ENCODE measurements at places on chromosomes 4 and X. TPM values are rescaled to one million over a fixed set of nuclear protein-coding genes. Genes with fewer than 3 reads are reported as not detected.
A peak's percentile ranks its signal among the peaks of the same experiment; 100 is the strongest.

DNA sequence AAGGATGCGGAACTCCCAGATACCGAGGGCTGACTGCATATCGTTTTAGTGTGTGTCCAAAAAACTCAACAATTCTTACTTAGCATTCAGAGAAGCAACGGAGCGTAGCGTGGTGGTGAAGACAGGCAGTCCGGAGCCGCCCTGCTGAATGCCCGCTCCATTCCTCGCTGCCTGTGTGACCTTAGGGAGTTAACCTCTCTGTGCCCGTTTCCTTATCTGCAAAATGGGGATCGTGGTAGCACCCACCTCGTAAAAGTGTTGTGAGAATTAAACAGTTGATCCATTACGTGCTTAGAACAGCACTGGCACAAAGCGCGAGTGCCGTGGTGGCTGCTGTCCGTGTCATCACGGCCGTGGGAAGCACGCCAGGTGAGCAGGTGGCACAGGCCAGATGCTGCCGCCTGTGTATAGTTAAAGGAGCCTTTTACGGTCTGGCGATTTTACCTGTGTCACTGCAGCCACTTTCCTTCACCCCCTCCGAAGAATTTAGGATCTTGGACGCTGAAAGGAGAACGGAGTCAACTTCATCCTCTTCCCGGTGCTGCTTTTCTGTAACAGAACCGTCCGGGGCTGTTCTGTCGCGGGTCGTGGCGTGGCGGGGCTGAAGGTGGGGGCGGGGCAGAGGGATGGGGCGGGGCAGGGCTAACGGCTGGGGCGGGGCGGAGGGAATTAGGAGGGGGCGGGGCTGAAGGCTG is 885 bp downstream of the CCDC110 start:
- DNase-seq, result peak; percentile 22

DNA sequence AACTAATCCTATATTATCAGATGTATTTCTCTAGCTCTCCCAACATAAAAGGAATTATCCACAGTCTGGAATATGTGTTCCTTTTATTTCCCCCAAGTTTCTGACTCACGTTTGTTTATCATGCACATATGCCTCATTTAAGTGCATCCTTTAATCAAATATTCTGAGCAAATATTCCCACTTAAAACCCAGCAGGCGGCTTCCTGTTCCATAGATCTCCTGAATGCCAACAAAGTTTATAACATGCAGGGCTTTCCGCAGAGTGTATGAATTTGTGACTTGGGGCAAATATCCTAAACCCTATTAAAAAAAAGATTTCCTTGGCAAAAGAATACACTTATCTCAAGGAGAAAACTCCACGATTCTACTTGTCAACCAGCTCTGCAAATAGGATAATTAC is 16.9 kb downstream of the GLRA2 start:
- DNase-seq, result no peak

- DNase-seq, result no peak
Observed at GRCh38 chr4:169164669-169165415, 105.9 kb downstream of the SH3RF1 start.

Gene NAP1L2
- total RNA-seq, result 2.9 TPM

- DNase-seq, result no peak
Observed at GRCh38 chr4:31657859-31658570, 937.8 kb downstream of the PCDH7 start.

DNA sequence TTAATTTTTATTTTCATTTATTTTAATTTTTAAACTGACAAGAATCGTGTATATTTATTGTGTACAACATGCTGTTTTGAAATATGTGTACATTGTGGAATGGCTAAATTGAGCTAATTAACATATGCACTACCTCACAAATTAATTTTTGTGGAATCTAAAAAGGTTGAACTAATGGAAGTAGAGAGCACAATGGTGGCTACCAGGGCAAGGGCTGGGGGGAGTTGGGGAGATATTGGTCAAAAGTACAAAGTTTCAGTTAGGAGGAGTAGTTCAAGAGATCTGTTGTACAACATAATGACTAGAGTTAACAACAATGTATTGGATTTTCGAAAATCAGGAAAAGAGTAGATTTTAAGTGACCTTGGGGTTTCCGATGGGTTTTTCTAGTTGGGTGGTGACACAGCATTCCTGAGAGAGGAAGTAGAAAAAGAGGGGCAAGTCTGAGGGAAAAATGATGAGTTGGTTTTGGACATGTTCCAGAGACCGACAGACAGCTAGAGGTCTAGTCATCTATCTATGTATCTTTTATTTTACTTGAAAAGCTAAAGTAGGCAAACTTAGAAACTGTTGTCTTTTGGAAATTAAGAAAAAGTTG is 23.2 kb downstream of the APOO start:
- DNase-seq, result no peak

DNA sequence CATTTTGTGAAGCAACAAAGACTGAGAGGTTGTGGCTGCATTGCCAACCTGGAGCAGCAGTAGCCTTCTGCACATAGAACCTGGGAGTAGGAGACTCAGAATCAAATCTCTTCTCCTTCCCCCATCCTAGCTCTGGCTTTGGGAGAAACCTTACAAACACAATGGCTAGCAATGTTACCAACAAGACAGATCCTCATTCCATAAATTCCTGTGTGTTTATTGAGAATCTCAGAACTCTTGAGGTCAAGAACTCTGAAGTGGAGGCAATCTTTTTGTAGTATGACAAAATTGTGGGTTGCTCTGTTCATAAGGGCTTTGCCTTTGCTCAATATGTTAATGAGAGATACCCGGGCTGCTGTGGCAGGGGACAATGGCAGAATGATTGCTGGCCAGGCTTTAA is 406.7 kb upstream of the SPANXN1 start:
- no peak for DNase-seq

DNA sequence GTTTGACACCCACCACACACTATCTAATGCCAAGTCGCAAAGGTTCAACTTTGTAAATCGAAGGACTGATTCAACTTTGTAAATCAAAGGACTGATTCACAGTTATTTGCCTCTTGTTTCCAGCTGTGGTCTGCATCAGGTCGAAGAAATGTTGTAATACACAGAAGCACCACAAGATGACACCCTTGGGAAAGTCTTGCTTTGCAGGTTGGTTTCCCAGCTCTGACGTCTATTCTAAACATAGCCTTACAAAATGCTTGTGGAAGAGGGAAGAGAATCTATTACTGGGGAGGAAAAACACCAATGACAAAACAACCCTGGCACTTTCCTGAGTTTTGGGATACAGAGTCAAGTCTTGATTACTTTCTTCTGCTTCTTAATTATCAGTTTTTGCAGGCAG is 35.3 kb downstream of the SUPT20HL1 start:
- peak; percentile 13 for DNase-seq

DNA sequence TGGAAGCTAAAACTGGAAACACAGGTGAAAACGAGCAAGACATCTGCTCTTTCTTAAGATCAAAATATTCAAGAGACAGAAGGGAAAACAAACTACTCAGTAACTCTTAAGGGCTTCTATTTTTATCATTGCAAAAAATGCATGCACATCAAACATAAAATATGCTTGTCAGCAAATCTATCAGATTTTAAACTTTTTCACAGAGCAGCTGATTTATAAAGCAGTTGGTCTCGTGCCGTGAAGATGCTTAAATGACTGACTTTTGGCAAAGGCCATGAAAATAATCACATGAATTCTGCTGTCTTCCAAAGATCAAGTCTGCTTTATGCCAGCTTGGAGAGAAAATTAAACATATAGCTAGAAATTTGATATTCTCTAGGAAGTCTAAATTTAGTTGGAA is 482.1 kb upstream of the HS3ST1 start:
- DNase-seq, result no peak

GRCh38 chrX:68807818-68808217 is 21.0 kb upstream of the EFNB1 start:
- no peak for DNase-seq

Gene NHSL2
- total RNA-seq, result 0.10 TPM

DNA sequence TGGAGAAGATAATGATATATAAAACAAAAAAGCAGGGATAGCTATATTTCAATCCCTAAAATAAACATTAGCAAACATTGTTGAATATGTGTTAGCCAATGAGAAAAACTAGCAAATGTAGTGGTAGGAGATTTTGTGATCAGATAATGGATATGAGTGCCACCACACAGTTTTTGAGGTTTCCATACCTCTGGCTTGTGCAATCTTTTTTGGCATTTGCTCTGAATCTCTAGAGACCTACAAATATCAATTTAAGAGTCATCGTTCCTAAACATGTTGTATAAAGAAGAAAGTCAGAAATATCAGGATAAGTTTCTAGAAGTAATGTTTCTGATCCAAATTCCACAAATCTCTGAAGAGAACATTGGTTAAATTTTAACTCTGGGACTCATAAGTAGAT is 308.7 kb downstream of the PDGFC start:
- no peak for DNase-seq

Gene ZAR1
- not detected for total RNA-seq

Gene GRIA2
- total RNA-seq, result not detected
